ENCODE measurements at places on chromosomes 16 and 17.

DNA sequence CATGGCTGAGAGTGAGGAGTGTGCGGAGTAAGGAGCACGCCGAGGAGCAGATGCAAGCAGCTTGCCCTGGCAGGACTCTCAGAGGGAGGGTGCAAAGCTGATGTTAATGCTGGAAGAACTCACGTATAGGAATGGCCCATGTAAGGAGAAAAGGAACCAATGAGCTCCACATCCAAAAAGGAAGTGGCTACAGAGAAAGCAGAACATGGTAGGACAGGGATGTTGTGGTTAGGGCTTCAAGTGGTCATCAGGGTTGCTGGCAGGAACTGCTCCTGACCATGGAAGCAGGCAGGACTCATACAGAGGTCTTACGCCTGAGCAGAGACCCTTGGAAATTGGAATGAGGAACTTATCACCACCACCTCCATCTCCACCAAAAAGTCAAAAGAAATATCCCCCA, 5.2 kb downstream of the MYO1D start:
- no peak for DNase-seq

GRCh38 chr17:30225112-30225511, 10.4 kb downstream of the SLC6A4 start:
- DNase-seq: no peak

GRCh38 chr16:27424772-27425498, 23.0 kb downstream of the IL21R start:
- DNase-seq: no peak

DNA sequence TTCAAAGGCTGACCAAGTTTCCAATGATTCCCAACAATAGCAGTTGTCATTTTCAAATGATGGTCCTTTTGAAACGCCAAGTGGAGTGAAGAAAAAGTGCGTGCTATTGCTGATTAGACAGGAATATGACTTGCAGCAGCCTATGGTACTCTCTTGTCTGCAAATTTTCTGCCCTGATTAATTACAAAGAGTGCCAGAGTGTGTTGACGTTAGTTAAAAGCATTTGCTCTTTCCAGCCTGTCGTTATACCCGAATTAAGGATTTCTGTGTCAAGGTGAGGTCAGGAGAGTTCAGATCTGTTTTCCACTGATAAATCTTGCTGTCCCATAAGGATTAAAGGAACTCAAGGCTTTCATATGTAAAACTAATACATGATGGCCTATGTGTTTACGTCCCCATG, 75.0 kb upstream of the ADAMTS18 start:
- no peak for DNase-seq

DNA sequence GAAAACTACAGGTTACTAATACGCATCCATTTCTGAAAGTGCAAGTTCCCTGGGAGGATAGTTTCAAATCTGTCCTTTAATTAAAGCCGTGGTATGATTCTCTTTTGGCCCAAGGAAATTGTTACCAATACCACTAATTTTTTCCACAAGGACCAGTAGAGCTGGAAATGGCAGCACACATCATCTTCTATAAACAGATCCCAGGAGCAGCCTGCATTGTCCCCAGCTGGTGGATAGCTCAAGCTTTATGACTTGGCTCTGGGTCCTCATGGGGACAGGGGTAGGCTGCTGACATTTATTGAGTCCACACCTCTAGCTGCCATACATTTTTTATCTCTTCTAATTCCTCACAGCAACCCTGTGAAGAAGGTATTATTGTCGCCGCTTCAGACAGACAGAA, 35.8 kb upstream of the BHLHA9 start:
- no peak for DNase-seq

DNA sequence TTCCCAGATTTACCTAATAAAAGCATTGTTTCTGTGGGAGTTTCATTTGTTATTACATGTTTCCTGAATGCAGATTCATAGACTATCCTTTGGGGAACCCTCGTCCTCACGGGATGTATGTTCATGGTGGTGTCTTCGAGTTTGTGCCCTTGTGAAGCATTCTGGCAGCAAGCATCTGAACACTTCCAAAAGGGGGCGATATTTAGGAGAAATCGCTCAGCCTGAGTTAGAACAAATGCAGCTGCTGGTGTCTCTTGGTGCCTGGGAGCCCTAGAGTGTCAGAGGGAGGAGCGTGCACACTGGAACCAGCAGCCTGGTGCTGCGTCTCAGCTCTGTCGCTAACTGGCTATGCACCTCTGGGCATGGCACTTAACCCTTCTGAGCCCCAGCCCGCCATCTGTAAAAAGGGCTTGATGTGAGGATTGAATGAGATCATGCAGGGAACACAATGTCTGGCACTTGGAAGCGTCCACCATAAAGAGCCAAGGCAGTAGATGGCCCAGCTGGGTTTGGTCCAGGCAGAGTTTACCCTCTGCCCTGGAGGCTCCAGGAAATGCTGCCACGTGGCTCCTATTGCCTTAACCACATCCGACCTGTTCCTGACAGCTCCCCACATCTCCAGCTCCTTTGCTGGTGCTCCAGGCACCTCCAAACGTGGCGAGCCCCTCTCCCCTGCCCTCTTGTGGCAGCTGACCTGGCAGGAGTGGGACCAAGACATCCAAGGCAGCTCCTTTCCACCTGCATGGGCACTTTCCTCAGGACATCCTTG, 25.0 kb upstream of the C16orf78 start:
- peak; percentile 15 for DNase-seq

GRCh38 chr17:14672830-14673229, 371.9 kb downstream of the HS3ST3B1 start:
- DNase-seq: no peak

- DNase-seq: peak; percentile 68
These were observed 2.6 kb downstream of the COG4 start for GRCh38 chr16:70520612-70521297.

DNA sequence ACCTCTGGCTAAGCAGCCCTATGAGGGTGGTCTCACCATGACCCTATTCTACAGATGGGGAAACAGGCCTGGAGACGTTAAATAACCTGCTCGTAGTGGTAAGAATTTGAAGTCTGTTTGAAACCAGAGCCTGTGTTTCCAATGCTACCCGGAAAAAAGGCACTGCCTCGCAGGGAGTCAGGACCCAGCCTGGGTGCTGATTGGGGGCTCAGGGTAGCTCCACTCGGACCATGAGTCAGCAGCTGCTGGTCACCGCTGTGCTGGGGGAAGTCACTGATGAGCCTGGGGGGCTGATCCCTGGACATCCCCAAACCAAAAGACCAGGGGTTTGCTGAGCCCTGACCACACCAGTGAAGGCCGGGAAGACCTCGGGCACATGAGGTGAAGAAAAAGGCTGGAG, 9.4 kb upstream of the PLD6 start:
- DNase-seq: no peak

GRCh38 chr17:48392857-48393256, 37.2 kb downstream of the SKAP1 start:
- no peak for DNase-seq

GRCh38 chr17:78759203-78759968, 22.7 kb downstream of the CYTH1 start:
- DNase-seq: peak; percentile 97

DNA sequence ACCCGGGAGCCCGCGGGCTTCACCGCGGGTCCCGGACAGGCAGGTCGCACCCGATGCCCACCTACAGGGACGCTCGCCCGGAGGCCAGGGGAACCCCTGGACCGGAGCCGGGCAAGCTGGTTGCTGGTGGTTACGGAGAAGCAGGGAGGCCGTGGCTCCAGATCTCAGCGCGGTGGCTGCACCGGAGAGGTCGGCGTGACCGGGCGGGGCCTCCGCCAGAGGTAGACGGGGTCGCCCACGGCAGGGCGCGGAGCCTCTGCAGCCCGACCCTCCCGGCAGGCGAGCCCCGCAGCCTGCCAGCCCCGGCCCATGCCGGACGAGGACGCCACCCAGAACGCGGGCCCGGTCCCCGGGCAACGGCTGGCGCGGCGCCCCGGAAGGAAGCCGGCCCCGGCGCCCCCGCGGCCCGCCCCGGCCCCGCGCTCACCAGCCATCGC, 341 bp downstream of the PCYT2 start:
- DNase-seq: no peak

DNA sequence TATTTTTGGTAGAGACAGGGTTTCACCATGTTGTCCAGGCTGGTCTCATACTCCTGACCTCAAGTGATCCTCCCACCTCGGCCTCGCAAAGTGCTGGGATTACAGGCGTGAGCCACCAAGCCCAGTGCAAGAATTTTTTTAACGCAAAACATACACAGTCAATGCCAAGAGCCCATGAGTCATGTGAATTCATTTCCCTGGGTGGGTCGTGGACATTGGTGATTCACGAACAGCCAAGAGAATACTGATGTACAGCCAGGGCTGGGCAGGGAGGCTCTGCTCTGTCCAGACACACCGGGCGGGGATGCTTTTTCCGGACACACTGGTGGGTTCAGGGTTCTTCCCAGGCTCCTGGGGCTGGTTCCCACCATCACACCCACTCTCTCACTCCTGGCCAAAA, 17.7 kb downstream of the SLC38A8 start:
- no peak for DNase-seq

DNA sequence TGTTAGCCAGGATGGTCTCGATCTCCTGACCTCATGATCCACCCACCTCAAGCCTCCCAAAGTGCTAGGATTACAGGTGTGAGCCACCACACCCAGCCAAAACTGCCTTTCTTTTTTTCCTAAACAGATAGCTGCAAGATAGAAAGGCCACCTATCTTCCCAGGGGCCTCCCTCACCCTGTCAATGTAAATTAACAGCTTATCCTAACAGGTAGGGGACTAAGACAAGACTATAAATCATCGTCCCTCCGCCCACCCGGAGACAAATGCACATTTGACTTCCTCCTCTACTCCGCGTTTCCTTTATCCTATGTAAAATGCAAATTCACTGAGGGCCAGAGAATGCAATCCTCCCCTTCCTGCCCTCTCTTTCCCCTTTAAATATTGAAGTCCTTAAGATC, 71.4 kb downstream of the MARF1 start:
- no peak for DNase-seq

- DNase-seq: no peak
These were observed 89.1 kb downstream of the SKAP1 start for GRCh38 chr17:48340916-48341315.

GRCh38 chr17:52237151-52237550, 78.6 kb upstream of the CA10 start:
- no peak for DNase-seq
